Stimulated activated CD8-positive, alpha-beta memory T cell treated with anti-CD3 and anti-CD28 coated beads, Interleukin-4, amount 100 ng/mL, for 4 hours (primary cell): ENCODE measurements at places on chromosomes 3 and 15.

DNA sequence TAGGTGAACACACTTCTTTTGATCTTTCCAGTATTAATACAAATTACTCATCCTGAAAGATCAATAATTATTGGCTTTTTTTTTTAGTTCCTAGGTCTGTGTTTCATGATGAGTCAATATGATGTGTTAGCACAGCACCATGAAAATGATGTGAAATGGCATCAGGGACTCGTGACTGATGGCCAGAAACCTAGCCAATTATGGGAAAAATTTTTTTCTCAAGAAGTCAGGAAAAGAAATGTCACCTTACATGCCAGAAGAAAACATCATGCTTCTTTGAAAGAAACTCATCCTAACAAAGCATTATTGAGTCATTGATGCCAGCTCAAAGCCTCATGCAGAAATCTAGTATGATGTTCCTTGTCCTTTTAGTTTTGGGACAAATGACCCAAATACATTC lies 468.3 kb upstream of the CBLB start:
- no peak for DNase-seq

GRCh38 chr3:98954791-98955604 lies 53.5 kb upstream of the DCBLD2 start:
- DNase-seq: no peak

GRCh38 chr3:171806200-171807128 lies 3.8 kb downstream of the PLD1 start:
- no peak for DNase-seq

DNA sequence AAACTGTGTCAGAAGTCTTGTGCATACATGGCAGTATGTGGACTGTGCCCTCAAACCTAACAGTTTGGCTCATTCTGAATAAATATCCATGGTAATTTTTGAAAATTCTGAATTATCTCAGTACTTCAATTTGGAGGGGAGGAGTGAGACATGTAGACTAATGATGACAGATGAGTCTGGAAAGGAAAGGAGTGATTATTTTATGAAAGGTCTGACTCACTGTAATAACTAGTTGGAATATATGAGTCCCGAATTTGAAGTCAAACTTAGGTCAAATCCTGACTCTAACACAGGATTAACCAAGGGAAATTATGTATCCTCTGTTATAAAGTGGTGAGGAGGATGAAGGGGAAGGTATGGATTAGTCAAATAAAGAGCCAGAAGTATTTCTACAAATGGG lies 38.6 kb downstream of the SUCNR1 start:
- DNase-seq: no peak

DNA sequence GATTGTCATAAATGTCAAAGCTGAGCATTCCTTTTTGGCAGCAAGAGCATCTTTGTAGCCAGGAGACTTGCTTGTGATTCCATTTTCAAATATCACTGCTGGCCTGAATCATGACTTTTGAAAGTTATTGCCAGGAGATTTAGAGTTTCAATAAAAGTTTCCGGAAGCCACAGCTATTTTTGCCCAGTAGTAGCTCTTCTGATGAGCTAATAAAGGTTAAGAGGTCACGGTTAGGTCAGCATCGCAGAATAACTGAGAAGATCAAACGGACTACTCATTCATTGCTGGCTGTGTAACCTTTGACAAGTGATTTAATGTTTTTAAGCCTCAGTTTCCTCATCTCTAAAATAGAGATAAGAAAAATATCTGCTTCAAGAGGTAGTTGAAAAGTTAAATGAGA lies 105.1 kb upstream of the ETV5 start:
- DNase-seq: no peak

DNA sequence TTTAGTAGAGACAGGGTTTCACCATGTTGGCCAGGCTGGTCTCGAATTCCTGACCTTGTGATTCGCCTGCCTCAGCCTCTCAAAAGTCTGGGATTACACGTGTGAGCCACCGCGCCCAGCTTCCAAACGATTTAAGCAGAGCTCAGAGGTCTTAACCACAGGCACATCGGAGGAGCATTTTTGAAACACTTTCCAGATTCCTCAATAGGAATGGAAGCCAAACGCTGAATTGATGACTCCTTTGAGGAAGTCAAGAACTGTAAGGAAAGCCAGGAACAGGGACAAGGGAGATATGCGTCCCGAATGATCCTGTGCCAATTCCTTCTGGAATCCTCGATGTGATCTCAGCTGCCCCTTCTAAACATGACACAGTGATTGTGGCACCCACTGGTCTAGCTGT lies 40.0 kb downstream of the TRH start:
- no peak for DNase-seq

GRCh38 chr3:50390508-50391224 lies 31.3 kb upstream of the TMEM115 start:
- no peak for DNase-seq

DNA sequence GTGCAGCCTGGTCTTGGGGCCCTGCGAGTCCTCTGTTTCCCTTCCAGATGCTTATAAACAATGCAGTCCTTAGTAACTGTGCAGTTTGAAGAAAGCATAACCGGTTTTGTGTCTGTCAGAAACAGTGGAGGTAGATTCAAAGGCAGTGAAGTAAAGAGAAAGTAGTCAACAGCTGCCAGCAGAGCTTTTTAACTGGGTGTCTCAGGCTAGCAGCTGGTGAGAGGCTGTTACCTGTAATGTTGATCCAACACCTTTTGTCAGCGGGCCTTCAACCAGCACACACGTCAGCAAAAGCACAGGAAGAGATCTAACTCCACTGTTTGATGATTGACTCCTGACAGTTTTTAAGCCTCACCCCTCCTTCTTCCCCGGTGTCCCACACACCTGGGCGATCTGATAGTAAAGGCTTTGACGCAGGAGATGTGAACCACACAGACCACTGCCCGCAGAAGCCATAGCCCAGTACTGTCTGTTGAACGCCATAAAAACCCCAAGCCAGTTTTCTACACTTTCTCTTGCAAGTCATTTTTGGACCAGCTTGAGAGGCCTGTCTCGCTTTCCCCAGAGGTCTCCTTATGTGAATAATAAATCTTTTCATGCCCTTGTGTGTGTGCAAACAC lies 178.0 kb downstream of the FMN1 start:
- no peak for DNase-seq

DNA sequence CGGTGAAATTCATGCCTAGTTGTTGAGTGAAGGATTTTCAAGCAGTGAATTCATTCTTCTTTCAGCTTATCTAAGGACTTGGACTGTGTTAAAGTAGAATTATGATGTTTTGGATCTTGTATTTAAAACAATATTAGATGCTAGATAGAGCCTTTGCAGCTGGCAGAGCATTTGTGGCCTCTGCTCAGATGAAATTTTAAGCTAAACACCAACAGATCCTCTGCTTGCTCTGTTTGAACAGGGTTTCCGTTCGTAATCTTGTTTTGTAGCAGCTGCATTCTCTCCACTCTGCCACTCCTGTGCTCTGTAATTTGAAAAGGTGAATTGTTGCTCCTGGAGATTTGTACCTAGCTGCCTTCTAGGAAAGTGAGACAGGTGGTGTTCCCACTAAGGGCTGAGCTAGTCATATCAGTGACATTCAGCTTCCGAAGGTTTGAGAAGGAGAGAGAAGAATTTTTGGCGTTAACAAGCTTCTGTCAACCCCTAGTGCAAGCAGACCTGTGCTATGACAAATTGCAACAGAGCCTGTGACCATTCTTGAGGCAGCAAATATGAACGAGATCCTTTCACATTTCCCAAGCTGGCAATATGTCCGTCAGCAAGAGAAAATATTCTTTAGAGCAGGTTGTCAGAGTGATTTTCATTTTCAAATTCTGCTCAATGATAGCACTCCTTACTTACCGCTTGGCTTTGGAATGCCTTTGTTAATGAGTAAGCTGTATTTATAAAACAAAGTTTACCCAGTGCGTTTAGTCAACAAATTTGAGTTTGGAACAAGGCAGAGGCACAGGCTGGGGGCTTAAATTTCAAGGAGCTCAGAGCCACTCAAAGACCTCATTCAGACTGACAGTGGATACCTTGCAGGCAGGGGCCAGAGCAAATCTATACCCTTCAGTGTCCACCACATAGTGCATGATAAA lies 5.3 kb downstream of the CHST2 start:
- DNase-seq: no peak

DNA sequence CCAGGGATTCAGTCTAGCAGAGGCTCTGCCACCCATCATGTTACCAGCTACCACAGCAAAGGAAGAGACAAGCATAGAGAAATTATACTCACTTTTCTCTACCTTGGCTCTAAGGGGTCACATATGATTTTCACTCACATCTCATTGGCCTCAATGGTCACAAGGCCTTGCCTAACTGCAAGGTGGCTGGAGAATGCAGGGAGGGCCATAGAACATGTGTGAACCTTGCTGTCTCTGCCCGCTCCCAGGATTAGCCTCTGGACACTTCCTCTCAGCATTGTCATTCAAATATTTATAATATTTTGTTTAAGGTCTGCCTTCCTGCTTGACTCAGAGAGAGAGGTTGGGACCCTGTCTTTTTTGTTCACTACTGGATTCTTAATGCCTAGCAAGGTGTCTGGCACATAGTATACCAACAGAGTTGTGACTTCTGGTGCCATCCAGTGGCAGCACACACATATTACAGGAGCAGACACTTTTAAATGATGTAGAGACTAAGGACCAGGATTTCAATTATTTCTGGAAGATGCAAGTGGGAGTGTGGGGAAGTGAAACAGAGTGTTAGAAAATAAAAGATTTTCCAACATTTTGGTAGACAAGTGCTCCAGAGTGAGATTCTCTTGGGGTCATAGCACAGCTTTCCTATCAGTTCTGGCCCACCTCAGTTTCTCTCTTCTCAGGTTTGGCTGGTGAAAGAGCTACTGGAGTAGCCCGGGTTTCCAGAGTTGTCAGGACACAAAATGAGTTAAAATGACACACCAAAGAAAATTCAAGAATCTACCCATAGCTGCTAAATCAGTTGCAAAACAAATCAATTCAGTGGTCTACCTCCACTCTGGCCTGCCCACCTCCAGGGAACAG lies 119.0 kb upstream of the RASGRP1 start:
- peak; percentile 49 for DNase-seq

GRCh38 chr15:29600262-29600661 lies 222.0 kb downstream of the TJP1 start:
- no peak for DNase-seq

GRCh38 chr3:172626021-172626640 lies 84.7 kb downstream of the NCEH1 start:
- DNase-seq: no peak

- DNase-seq: no peak
These were observed 396.6 kb downstream of the RBMS3 start for GRCh38 chr3:29677421-29677820.

GRCh38 chr15:65068403-65068788 lies 605 bp upstream of the RASL12 start:
- DNase-seq: no peak

- DNase-seq: no peak
These were observed 4.2 kb downstream of the RARB start for GRCh38 chr3:25432176-25432720.

DNA sequence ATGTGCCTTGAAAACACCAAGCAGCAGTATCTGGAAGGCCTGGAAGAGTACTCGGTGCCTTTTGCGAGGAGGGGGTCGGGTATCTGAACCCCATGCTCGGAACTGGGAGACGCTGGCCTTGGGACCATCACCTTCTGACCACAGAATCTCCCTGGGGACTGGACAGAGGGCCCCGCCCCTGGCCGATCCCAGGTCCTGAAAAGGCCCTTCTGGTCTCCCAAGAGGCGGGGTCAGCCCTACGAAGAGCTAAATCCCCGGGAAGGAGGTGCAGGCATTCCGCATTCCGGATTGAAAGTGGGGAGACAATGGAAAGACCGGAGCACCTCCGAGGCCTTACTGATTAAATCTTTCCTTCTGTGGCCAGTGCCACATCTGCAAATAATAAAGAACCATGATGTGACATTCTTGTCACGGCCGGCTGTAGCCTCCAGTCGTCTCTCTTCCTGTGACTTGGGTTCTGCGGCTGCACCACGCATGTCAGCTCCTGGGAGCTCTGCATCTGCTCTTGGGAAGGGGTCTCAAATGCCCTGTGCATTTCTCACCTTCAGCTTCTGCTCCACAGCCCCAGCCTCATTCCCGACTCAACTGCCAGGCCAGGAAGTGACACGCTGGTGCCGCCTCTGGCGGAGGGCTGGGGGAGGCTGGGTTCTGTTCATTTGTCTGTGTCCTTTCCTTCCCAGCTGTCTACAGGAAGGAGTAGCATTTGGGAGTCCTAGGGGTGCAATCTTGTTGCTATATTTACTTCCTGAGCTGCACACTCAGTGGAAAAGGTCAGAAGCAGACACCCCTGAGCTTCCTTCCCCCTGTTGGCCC lies 173.5 kb downstream of the KLF13 start:
- no peak for DNase-seq

GRCh38 chr15:35674873-35675781 lies 129.2 kb upstream of the DPH6 start:
- DNase-seq: no peak

GRCh38 chr15:100737214-100737613 lies 134.8 kb downstream of the ASB7 start:
- no peak for DNase-seq

GRCh38 chr3:134827213-134827612 lies 32.2 kb downstream of the EPHB1 start:
- DNase-seq: no peak

- no peak for DNase-seq
These were observed 25.0 kb upstream of the RFTN1 start for GRCh38 chr3:16538507-16538906.

- no peak for DNase-seq
These were observed 9.9 kb downstream of the ITPR1 start for GRCh38 chr3:4503050-4503449.

DNA sequence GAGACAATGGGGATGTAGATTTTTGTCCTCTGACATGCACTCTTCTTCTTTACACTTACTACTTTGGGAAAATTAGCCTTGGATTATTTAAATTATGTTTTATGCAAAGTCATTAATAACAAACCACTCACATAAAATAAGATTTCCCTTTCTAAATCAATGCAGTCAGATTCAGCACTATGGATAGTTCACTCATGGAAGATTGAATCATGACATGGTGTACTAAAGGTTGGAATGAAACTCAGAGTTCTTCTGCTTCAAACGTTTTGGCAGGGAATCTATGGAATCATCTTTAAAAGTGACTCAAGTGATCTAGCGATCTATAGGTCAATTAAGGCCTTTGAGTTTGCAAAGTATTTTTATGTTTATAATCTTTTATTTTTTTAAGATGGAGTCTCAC lies 154.3 kb downstream of the KCNMB2 start:
- DNase-seq: no peak

GRCh38 chr3:40035177-40035576 lies 225.8 kb downstream of the MYRIP start:
- no peak for DNase-seq

- no peak for DNase-seq
These were observed 82.3 kb upstream of the OXTR start for GRCh38 chr3:8851703-8852102.

GRCh38 chr3:127079211-127079610 lies 96.3 kb downstream of the PLXNA1 start:
- no peak for DNase-seq

- no peak for DNase-seq
These were observed 46.1 kb downstream of the PIK3R4 start for GRCh38 chr3:130700541-130700940.
